Bronchial epithelial cell (primary cell): ENCODE measurements at places on chromosomes 2 and 18.

- no peak for DNase-seq
These were observed 82.9 kb downstream of the ZCCHC2 start for GRCh38 chr18:62605685-62606084.

GRCh38 chr18:58223717-58224424, 179.8 kb downstream of the NEDD4L start:
- DNase-seq = peak; percentile 97

- no peak for DNase-seq
These were observed 10.3 kb upstream of the ACKR3 start for GRCh38 chr2:236558993-236559978.

DNA sequence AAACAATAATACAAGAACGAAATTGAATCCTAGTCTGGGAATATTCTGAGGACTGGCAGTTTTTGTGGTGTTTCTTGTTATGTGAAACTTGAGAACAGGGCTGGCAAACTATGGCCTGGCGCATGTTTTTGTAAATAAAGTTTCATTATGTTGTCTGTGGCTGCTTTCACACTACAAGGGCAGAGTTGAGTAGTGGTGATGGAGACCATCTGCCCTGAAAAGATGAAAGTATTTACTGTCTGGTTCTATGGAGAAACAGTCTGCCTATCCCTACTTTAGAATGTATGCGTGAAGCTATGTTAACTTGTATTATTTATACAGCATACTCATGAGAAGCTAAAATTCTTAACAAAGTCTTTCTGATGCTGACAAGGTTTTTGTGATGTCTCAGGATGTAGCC, 351.9 kb downstream of the LRRTM1 start:
- no peak for DNase-seq

DNA sequence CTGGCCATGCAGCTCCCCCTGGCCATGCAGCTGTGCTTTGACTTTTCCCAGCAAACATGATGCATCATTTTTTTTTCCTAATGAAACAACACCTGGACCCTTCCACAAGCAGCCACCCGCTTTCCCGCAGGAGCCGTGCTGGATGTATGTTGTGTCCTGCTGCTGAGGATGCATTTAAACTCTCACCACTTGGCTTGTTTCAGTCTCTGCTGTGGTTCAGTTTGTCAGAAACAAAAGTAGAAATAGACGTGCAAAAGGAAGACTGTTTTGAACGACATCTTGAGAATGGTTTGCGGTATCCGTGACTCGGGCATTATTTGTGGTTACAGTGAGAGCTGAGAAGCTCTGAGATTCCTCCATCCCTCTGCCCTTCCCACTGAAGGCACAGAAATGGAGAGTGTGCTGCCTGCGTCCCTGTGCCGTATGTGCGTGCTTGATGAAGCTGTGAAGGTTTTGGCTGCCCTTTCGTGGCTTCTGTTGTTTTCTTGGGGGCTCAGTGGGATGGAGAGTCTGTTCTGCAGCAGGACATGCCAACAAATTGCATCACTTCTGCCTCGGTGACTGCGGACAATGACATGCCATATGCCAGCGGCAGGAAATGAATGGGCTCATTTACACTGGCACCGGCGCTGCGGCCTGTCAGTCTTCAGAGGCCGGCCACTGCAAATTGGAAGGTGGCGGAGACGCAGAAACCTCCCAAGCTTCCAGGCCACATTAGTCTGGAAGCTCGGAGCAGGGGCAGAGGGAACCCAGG, 417.7 kb upstream of the SALL3 start:
- no peak for DNase-seq

DNA sequence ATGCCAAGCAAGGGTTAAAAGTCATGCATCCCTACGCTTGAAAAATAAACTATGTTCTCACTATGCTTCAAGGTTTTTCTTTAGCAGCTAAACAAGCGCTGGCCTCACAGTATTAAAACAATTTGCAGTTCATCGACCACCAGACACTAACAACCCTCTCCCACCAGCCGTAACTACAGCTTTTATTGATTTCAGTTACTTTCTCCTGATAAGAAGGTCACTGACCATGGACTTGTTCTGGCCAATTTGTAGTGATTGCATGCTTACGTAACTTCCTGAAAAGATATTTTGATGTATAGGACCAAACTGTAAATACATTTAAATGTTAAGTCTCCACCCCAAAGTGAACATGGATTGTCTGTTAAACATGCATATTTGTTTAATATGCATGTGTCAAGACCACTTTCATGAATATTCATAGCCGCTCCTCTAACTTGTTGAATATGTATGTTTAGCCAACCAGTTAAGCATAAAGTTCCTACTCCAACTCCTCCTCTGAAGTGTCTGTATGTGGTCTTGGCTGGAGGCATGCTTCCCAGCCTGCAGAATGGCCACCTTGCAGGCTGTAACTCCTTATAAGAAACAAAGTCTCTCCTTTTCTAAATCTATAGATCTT, 1.7 kb upstream of the THOC1 start:
- no peak for DNase-seq

DNA sequence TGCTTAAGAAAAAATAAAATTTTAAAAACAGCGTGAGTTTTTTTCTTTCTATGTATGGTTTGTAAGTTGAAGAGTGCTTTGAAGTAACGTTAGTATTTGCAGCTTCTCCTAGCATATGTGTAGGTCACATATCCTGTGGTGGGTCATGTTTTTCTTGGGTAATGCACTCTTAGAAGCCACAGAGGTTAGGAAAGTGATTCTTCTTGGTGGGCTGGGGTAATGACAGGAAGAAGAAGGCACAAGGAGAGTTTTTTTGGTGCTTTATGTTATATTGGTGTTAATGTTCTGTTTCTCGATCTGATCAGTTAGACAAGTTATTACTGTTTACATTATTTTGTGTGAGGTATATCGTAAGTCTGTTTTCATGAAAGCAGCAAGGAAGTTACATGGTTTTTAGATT, 109.0 kb downstream of the ICA1L start:
- no peak for DNase-seq

DNA sequence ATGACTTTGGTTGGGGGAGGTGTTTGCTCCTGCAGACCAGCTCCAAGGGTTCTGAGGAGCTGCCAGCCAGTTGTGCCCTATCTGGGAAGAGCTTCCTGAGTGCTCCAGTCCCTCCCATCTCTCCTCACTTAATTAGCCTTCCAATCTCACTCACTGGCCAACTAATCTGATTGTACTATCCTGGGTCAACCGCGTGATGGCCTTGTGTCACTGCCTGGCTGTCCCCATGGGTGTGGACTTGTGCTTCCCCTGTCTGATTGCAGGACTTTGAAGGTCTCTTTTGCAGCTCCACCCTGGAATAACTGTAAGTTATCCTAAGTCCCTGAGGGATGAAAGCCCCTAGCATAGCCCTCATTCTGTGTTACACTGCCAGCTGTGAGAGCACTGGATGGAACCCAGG, 65.0 kb downstream of the SLC4A5 start:
- DNase-seq = no peak
